ENCODE measurements at places on chromosomes 5 and 9.

GRCh38 chr5:128105203-128105602 is 21.6 kb downstream of the SLC12A2 start:
- no peak for DNase-seq

- DNase-seq = no peak
Observed at GRCh38 chr5:15525703-15526275, 25.8 kb downstream of the FBXL7 start.

- no peak for DNase-seq
Observed at GRCh38 chr9:132768932-132769905, 99.0 kb downstream of the GTF3C4 start.

GRCh38 chr9:71921190-71921814 is 9.9 kb downstream of the C9orf85 start:
- no peak for DNase-seq

GRCh38 chr5:60325870-60326269 is 374.1 kb downstream of the DEPDC1B start:
- no peak for DNase-seq

DNA sequence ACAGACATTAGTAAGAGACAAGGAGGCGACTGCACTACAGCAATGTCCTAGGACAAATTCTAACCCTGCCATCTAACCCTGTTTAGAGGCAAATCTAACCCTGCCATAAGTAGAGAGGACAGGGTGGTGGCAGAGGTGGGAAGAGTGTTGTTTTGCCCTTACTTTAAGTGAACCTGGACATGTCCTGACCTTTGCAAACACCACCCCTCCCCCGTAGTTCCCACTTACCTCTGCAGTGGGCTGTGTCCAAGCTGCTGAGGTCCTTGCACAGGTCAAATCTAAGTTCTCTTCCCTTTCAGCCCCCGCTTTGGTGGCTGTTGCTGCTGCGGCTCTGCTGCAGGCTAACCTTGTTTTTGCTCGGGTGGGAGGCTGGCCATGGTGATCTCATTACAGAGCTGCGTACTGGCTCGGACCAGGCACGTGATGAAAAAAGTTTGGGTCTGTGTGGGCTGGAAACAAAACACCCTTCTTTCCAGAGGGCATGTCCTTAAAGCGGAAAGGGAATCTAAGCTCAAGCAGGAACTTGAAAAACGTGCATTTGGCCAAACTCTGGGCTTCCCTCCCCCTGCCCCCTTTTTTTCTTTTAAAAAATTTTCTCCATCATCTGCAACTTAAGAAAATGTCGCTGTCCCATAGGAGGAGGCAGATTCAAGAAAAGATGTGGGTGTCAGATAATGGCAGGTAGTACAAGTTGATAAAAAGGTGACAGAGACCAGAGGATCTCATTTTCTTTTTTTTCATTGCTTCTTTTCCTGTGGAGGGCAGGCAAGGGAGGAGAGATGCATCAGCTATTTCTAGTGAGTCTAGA is at the start of gene FAXDC2:
Gene FAXDC2, minus strand, starts transcription at position 349 of the 808 bp plus-strand sequence. CDS start 12,425 bp downstream, outside the sequence.
- DNase-seq = peak; percentile 73

DNA sequence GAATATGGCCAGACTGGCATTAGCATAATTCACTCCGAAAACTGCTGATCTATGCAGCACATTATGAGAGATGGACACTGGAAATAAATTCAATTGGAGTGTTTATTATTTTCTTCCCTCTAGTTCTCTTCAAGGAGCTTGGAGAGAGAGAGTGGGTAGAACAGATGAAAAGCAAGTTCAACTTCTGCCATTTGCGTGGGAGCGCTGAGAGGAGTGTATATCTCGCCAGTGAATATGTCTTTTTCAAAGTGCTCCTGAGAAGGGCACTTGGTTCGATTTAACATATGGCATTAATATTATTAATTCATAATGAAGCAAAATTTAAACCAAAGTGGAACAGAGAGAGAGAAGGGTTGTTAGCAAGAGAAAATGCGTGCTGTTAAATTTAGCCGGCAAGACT is 214.4 kb downstream of the DAB2IP start:
- no peak for DNase-seq

- DNase-seq = no peak
Observed at GRCh38 chr9:116313638-116314037, 160.0 kb downstream of the PAPPA start.

- DNase-seq = no peak
Observed at GRCh38 chr5:83450183-83450966, 21.2 kb upstream of the VCAN start.

GRCh38 chr5:141786700-141787099 is 91.5 kb downstream of the PCDH1 start:
- no peak for DNase-seq

DNA sequence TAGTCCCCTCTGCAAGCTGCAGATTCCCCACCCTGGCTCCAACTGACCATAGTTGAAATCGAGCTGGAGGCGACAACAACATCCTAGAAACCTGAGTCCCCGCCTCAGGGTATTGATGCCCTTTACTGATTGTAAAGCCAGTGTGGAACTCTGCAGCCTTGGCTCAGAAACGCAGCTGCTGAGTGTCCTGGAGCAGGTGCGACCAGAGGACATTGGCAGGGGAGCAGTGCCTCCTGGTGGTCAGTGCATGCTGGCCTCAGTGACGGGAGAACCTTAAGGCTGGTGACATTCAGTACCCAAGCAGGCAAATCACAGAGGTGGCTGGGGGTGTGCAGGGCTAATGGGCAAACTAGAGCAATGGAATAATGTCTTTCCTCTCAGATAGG is 20.4 kb upstream of the ZNF354B start:
- DNase-seq = peak; percentile 11

DNA sequence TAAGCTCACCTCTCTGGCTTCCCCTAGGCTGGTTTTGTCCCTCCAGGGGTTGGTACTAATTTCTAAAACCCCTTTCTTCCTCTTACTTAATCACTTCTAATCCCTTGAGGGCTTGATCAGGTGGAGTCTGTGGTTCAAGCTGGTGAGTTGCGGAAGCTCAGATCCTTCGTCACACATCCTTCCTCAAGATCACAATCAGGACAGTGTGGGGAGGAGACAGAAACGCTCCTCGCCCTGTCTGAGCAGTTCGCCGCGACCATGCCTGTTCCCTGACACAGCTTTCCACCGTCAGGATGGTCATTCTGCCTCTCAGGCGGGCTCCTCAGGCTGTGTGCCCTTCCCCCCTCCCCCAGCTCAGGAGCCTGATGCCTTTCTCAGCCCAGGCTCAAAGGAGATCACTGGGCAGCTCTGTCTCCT is 24.3 kb downstream of the CPLX2 start:
- DNase-seq = no peak

DNA sequence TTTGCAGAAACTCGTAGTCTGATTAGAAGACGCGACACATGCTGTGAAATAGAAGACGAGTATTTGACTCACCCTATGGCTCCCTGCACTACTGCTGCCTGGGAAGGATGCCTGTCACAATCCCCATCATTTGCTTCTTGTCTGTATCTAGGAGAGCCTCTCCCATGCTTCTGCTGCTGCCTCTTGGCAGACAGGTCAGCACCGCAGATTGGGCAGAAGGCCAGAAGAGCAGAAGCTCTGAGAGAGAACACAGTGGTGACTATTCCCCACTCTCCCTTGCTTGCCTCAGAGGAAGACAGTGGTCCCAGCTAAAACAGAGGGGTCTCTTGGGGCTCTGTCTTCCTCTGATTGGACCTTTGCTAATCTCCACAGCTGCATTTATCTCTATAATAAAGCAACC is 84.0 kb upstream of the SMIM32 start:
- no peak for DNase-seq

All from caudate nucleus (tissue), 63 donors.